ENCODE measurements at places on chromosomes 7 and 10.

DNA sequence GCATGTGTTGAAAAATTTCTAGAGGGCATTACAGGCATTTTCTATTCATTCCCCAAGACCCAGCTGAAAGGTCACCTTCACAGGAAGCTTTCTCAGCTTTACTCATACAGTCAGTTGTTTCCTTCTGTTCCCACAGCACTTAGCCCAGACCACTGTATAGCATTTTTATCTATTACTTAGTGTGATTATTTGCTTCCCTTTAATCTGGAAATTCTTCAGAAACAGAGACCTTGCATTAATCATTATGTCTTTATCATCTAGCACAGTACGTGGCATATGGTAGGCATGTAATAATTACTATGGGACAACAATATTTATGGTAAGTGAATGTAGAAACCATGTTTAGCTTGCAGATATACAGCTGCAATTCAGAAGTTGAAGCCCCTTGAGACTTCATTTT, 38.2 kb upstream of the CDK6 start:
- no peak for DNase-seq

DNA sequence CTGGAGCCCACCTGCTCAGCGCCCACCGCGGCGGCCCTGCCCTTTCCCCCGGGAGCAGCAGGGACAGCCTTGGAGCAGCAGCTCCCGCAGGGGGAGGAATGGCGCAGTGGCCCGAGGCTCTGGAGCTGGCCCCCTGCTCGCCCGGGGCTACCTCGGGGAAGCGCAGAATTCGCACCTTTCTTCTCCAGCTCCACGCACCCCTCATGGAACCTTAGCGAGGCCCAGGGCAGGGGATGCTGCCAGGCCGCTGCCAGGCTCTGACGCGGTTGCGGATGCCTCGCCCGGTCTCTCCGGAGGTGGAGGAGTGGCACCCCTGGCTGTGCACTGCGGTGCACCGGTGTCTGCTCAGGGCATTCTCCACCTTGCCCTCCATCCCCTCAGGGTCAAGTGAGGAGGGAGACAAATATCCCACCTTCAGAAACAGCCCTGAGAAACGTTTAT, 84.9 kb upstream of the MKI67 start:
- no peak for DNase-seq

DNA sequence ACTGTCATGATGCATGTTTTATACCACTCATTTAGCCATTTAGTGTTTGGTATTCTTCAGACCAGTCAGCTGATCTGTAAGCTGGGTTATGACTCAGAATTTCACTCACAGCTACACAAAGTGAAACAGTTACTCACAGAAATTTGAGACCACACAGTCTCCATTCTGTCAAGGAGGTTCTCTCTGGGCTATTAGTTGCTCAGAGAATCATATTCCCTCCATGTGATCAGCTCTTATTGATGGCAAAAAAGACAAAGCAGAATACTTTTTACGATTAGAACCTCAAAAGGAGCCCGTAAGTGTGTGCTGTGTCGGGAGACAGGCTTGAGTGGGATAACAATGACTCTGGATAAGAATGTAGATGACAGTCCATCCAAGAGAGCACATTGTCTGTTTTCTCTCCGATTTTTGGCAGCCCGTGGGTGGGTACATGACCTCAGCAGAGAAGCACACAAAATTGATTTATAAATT, 277.6 kb upstream of the SORCS1 start:
- DNase-seq: peak; percentile 24

DNA sequence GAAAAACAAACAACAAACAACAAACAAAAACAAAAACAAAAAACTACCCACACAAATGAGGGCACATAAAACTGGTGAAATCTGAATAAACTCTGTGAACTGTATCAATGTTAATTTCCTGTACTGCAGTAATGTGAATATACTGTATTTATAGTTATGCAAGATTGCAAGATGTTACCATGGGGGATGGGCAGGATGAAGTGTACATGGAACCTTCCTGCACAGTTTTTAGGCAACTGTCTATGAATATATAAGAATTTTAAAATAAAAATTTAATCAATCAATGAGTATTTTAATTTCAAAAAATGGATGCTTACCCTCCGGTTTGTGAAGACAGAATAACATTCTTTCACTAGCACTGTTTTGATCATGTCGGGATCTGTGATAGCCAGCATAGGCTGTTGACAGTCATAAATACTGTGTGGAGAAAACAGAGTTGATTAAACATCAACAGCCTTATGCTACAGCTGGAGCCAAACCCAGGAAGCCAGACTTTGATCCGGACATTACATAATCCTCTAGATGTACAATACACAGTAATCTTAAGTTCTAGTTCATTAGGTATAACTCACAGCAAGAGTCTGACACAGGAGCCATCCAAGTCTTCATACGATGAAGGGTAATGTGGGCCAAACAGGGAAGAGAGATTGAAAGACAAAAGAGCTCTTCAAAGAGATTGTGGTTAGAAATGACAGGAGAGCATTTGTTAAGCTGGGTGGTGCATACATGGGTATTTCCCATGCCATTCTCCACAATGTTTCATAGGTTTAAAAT, 14.8 kb downstream of the CYP3A7 start:
- DNase-seq: no peak

DNA sequence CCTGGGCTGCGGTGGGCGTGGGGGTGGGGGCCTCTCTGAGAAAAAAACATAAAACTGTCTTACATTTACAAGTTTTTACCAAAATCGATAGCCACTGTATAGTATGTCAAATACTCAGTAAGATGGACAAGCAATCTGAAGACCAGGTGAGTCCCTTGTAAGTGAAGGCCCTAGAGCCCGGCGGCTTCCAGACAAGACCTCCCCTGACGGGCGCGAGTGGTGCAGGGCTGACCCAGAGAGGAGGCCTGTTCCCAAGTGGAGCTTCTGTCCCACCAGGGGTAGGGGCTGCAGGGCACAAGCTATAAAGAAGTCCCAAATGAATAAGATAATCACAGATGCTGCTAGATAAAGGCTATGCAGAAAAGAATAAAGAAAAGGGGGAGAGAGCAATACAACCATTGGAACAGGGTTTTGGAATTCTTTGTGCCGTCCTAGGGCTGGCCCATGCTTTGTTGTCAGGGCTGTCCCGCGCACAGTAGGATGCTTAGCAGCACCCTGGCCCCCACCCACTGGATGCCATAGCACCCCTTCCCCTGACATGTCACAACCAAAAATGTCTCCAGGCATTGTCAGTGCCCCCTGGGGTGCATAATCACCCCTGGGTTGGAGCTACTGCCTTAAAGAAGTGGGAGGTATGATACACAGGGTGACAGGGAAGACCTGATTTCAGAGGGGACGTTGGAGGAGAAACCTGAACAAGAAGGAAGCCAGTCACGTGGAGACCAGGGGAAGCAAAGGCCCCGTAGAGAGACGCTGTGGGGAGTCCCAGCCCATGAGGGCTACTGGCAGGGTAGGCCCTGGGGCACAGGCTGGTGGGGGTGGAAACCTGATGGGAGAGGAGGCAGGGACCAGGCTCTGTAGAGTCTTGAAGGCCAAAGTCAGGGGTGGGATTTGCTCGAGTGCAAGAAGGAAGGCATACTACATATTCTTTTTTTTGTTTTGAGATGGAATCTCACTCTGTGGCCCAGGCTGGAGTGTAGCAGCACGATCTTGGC, 43.1 kb downstream of the CHST15 start:
- no peak for DNase-seq

DNA sequence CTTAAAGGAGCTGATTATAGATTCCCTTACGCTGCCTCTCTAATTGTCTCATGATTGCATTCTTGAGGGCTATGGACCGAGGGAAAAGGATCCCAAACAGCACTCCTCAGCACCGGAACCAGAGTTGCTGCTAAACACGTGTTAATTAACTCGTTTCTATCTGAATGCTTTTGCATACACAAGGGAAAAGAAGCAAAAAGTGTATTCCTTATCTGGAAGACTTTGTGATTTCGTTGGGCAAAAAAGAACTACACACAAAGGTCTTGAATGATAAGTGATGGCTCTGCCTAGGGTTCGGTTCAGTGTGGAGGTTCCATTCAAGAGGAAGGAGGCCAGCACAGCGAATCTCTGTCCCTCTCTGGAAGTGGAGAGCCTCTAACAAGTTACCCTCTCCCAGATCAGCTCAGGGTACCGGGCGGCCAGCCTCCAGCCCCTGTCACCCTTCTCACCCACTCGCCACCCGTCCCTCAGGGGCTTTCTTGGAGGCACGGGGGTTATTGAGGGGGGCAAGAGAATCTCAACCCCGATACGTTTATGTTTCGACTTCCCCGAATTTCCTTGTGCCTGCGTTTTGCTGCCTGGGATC, 515 bp upstream of the SLC4A2 start:
- DNase-seq: no peak

- no peak for DNase-seq
Observed at GRCh38 chr10:133027482-133027881, 60.2 kb upstream of the ADGRA1 start.

DNA sequence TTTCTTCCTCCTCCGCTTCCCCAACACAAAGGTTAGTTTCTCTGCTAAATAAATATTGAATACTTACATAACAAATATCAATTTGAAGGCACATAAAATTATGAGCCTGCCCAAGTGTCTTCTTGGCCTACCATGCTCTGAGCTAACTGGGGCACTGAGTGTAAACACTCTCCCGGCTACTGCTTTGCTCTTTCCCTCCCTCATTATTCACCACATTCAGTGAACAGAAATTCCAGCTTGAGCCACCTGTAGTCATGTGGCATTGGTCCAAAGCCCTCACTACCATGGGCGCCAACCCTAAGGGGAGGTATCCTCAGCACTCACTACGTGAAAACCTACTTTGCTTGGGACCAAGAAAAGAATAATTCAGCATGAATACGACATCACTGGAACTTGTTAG, 409.0 kb downstream of the KCNMA1 start:
- DNase-seq: no peak

GRCh38 chr10:123126246-123126645, 9.5 kb upstream of the HMX3 start:
- DNase-seq: no peak

GRCh38 chr7:52639126-52639525, 396.3 kb upstream of the POM121L12 start:
- DNase-seq: no peak

DNA sequence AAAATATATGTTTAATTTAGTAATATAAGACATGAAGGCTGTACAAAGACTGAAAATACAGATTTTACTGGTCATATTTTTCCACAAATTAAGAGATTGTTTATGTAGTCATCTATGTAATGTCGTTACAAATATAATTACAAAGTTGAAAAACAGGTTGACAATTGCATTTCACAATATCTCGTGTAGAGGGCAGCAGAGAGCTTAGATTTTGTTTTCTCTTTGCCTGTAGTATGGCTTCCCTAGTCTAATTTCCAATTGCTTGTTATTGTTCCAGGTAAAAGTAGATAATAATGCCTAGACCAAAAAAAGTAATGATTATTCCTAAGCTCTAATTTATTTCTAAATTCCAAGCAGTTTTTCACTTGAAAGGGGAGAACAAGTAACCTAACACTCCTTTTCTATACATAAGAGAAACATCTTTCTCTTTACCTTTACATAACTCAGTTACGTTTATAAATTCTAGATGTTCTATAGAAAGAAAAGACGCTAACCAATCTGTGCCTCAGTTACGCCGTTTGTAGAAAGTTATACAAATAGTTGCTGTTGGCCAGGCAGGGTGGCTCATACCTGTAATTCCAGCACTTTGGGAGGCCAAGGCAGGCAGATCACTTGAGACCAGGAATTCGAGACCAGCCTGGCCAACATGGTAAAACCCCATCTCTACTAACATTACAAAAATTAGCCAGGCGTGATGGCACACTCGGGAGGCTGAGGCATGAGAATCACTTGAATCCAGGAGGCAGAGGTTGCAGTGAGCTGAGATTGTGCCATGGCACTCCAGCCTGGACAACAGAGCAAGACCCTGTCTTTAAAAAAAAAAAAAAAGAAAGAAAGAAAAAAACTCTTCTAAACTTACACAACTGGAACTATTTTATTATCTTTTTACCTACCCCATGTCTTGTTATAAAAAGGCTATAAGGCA, 30.0 kb downstream of the NET1 start:
- DNase-seq: no peak

DNA sequence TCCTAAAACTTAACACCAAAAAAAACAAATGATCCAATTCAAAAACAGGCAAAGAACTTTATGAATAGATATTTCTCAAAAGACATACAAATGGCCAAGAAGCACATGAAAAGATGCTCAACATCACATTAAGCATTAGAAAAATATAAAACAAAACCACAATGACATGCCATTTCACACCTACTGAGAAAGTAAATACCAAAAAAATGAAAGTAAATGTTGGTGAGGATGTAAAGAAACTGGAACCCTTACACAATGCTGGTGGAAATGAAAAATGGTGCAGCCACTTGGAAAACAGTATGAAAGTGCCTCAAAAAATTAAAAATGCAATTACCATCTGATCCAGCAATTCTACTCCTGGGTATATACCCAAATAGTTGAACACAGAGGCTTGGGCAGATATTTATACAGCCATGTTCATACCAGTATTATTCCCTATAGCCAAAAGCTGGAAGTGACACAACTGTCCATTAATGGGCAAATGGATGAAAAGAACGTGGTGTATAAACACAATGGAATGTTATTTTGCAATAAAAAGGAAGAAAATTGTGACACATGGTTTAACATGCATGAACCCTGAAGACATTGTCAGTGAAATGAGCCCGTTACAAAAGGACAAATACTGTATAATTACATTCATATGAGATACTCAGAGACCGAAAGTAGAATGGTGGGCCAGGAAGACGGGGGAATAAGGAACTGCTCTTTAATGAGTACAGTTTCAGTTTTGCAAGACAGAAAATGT, 89.0 kb downstream of the JMJD1C start:
- DNase-seq: peak; percentile 51

- DNase-seq: no peak
Observed at GRCh38 chr10:43238462-43238861, 28.4 kb downstream of the RASGEF1A start.

DNA sequence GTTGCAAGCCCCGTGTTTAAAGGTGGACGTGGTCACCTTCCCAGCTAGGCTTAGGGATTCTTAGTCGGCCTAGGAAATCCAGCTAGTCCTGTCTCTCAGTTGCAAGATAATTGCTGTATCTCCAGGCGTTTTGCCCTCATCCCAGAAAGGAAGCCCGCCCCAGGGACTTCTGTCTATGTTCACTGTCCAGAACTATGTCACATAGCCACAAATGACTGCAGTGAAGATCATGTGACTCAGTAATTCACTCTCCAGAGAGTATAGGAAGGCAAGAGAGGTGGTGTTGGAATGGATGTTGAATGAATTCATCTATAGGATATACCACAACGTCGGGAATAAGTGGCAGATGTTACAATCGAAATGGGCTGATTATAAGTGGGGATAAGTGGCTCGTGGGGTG, 349 bp upstream of the ERVW-1 start:
- DNase-seq: no peak

GRCh38 chr7:5709347-5709950, 72.0 kb downstream of the RNF216 start:
- no peak for DNase-seq

GRCh38 chr10:15791816-15792524, 68.3 kb downstream of the MINDY3 start:
- DNase-seq: no peak

DNA sequence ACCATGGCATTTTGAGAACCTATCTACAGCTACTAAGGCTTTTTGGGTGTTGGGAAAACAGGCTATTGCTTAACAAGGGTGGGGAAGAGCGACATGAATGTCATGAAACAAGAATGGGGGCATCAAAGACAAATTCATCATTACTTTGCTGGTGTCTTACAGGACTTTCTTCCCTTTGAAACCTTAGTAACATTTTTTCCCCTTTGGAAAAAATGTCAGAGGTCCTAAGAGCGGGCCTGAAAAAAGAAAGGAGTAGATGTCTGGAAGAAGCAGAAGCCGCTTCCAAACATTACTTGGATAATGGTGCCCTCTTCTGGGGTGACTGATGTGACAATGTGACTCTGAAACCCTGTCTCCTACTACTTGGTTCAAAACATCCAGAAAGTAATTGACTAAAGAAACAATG, 3.8 kb upstream of the DDX50 start:
- DNase-seq: peak; percentile 28

GRCh38 chr7:94239661-94240234, 154.9 kb upstream of the COL1A2 start:
- no peak for DNase-seq
